Stimulated activated CD4-positive, alpha-beta T cell treated with anti-CD3 and anti-CD28 coated beads, Interleukin-2, amount 100 ng/mL, for 24 hours (primary cell): ENCODE measurements at places on chromosomes 2 and 18.

- DNase-seq = no peak
Measured at GRCh38 chr2:71512386-71512785, 59.0 kb downstream of the DYSF start.

- no peak for DNase-seq
Measured at GRCh38 chr2:84493514-84493913, 22.8 kb upstream of the DNAH6 start.

- DNase-seq = no peak
Measured at GRCh38 chr2:226079196-226079595, 679.7 kb downstream of the NYAP2 start.

- DNase-seq = peak; percentile 84
Measured at GRCh38 chr2:233053928-233054784, 6.0 kb upstream of the INPP5D start.

- DNase-seq = no peak
Measured at GRCh38 chr2:32963941-32964340, 17.2 kb downstream of the LTBP1 start.

GRCh38 chr18:32297579-32298170 is 107.8 kb downstream of the MEP1B start:
- DNase-seq = no peak

DNA sequence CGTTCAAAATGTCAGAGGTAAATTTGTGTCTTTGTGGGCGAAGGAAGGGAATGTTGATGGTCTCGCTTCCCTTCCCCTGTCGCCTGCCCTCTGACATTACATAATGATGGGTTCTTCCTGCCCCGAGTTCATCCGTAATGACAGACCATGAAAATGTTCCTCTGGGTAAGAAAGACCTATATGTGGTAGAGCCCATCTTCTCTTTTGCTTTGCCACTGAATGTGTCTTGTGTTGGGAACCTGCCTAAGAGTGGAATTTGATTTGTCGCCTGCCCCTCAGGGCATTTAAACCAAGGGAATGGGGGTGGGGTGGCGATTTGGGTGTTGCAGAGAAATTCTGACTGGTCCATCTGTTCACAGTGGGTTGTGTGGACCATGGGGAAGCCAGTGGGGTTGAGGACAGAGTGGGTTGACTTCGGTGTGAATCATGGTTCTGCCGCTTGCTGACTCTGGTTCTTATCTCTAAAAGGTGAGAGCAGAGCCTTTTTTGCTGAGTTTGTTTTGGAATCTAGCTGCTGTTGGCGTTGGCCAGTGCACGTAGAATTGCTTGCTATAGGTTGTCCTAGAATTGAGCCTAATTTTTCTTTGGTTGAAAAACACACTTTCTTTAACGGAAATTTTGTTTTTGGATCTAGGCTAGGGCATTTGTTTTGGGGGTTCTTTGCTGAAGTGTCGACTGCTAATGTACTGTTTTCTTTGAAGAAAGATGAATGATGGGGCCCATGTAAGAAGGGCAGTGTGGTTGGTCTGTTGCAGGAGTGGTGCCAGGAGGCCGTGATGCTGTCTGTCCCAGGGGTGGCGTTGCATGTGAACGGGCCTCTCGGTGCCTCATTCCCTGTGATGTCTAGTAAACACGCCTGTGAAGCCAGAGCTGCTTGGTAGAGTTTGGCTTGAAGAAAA is 1.3 kb downstream of the INPP4A start:
- DNase-seq = peak; percentile 47

GRCh38 chr2:11433822-11434221 is 32.1 kb downstream of the E2F6 start:
- no peak for DNase-seq

DNA sequence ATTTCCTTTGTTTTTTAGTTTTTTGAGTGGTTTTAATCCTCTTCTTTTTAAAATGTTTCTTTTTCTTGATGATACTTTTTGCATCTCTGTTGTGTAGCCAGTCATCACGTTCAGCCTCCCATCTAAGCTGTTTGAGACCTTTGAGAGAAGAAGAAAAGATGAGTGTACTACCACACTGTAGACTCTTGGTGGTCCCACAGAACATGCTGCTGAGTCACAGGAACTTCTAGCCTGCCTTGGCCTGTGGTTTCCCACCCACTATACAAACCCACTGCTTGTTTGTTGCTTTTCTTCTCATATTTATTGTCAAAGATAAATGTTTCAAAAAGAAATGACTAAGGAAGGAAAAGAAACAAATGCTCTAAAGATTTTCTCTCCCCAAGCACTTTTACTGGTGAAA is 5.5 kb downstream of the CEBPZOS start:
- peak; percentile 10 for DNase-seq

- DNase-seq = no peak
Measured at GRCh38 chr2:58427572-58428095, 186.5 kb upstream of the FANCL start.

DNA sequence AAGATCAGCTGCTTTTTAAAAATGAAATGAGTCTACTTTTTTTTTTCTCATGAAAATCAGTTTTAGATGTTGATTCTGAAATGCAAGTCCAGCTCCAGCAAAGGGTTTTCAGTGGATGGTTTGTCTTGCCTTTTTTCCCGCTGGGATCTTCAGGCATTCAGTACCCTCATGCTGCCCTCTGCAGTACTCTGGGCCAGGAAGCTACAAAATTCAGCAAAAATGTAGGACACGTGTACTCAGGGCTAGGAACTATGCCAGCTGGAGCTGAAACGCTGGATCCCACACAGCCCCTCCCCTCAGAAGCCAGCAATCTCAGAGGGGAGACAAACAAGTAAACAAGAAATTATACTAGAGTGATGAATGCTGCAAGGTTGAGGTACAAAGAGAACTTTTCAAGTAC is 97.3 kb downstream of the MMADHC start:
- DNase-seq = no peak

GRCh38 chr2:8822218-8822617 is 15.2 kb downstream of the KIDINS220 start:
- no peak for DNase-seq

GRCh38 chr18:72986103-72986502 is 118.3 kb upstream of the NETO1 start:
- DNase-seq = no peak

- no peak for DNase-seq
Measured at GRCh38 chr18:54386043-54386442, 28.3 kb downstream of the C18orf54 start.

DNA sequence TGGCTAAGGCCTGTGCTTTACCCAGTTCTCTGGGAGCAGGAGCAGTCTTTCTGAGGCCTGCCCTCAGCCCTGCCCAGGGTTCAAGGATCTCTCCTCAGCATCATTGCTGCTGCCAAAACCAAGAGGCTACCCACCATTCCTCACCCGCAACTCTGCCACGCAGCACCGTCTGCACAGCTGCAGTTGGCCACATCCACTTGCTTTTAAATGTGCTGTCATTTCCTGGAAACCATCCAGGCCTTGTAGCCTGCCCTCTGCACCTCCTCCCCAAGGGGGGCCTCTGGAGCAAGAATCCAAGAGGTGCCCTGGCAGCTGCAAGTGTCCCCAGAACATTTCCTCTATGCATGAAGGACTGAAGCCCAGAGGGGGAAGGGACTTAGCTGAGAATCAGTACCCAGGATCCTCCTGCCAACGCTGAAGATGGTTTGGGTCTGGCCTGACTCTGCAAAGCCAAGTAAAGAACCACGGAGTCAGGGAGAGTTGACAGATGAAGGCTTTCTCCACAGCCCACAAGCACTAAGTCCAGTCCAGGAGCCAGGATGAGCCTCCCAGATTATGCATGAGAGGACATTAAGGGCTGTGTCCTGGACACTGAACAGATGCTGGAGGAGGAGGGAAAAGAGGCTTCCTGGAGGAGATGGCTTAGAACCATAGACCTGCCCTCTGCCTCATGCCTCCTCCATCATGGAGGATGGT is 14.9 kb downstream of the EMX1 start:
- DNase-seq = no peak

GRCh38 chr2:211879323-211879722 is 659.3 kb downstream of the ERBB4 start:
- no peak for DNase-seq
